ENCODE measurements at places on chromosomes 5 and 9.

DNA sequence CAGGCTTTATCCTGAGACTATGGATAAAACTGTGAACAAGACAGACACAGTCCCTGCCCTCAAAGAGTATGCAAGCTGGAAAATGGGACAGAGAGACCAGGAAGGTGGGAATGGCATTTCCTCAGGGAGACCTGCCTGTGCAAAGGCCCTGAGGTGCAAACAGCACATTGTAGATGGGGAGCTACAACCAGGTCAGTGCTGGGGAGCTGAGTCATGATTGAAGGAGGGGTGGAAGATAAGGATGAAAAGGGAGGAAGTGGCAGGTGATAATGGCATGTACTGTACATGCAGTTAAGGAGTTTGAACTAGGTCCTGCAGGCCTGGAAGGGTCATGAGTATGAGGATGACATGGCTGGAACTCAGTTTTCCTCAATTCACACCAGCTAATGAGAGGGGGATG, 75.5 kb upstream of the BOD1 start:
- no peak for DNase-seq

DNA sequence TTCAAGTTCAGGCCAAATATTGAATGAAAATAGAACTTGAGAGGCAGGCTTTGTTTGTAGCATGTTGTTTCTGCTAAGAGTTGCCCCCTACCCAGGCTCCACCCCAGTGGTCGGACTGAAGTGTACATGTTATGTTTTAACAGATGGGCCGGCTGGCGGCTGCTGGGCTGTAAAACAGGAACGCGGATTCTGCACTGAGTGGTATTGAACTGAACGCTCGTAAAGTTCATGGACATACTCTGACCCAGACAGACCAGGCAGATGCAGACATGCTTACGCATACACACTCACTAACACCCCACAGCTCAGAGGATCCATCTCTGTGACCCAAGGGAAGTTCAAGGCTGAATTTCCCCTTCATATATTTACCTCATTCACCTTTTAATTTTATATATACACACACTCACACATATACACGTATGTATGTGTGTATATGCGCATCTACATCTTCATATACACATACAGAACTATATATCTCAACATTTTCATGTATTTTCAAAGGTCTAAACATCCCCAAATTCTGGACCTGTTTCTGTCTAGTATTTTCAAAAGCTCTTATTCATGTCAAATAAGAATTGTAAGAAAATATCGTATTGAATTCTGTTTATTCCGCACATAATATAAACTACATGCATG, 1.4 kb downstream of the MARCHF3 start:
- DNase-seq = peak; percentile 60

DNA sequence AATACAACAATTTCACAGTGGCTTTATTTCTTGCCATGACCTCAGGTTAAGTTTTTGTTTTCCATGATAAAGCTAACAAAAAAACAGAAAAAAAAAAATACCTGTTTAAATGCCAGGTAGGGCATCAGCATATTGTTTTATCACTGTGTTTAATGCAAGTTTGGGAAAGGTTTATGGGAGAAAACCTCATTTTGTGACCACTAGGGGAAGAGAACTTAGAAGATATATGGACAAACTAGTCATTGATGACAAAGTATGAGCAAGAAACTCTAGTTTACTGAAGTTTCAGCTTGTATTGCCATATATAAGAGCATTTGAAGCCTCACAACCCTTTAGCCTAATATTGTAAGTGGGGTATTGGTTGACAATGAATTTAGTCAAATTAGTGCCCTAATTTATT, 1431.4 kb upstream of the CDH18 start:
- DNase-seq = peak; percentile 13

DNA sequence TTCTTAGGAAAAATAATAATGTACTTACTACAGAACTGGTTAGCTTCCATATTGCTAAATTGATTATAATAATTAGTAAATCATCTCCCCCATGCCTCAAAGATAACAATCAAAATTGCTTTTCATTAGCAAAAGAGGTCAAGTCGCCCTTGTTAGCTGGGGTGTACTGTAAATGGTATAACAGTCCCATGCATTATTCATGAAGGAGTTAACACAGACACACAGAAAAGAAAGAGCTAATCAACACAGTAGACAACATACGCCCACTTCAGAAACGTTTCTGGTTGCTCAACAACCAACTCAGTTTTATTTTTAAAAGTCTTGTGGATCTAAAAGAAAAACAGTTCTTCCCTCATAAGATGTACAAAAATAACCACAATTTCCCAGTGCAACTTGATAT, 100.2 kb downstream of the MPDZ start:
- DNase-seq = peak; percentile 83

- no peak for DNase-seq
Observed at GRCh38 chr9:78133751-78134150, 102.1 kb upstream of the CEP78 start.

- no peak for DNase-seq
Observed at GRCh38 chr5:52983731-52984636, 5.2 kb upstream of the ITGA2 start.

GRCh38 chr9:105700668-105701067, 6.3 kb downstream of the TMEM38B start:
- peak; percentile 26 for DNase-seq

GRCh38 chr9:114278881-114279570, 43.9 kb upstream of the ORM1 start:
- no peak for DNase-seq
